Stimulated activated CD4-positive, alpha-beta T cell treated with anti-CD3 and anti-CD28 coated beads, Interleukin-1b, Interleukin-23, amount 100 ng/mL, for 1 hour (primary cell): ENCODE measurements at places on chromosomes 6 and 20.

DNA sequence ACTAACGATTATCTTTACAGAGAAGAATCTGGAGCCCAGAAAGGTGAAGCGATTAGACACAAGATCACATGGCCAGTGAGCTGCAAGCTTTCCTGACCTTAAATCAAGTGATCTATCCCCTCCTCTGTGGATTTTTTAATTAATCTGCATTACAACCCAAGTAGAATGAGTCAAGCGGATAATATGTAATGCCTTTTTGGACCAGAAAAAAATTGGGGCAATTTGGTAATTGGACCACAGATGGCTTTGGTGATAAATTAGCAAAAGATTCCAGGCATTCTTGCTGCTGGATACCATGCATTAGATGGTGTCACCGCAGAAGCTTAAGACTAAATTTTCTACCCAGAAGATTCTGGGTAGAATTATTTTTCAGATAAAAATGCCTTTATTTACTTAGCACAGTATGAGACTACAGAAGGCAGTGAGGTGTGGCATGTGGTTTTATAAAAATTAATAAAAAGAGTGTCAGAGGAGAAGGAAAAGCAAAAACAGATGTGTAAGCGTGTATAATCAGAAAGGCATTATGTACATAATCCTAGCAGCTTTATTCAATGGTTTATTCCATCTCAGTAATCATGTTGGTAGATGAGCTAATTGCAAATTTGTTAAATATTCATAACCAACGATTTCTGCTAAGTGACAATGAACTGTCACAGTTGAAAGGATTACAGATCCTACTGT, 53.9 kb upstream of the PCSK2 start:
- no peak for DNase-seq

GRCh38 chr6:151299011-151299410, 59.2 kb downstream of the AKAP12 start:
- no peak for DNase-seq

GRCh38 chr20:59745201-59745600, 140.9 kb downstream of the PHACTR3 start:
- DNase-seq, result no peak

- no peak for DNase-seq
Measured at GRCh38 chr6:161747506-161747905, 473.6 kb upstream of the AGPAT4 start.

GRCh38 chr6:52312461-52312860, 27.9 kb upstream of the MCM3 start:
- no peak for DNase-seq

DNA sequence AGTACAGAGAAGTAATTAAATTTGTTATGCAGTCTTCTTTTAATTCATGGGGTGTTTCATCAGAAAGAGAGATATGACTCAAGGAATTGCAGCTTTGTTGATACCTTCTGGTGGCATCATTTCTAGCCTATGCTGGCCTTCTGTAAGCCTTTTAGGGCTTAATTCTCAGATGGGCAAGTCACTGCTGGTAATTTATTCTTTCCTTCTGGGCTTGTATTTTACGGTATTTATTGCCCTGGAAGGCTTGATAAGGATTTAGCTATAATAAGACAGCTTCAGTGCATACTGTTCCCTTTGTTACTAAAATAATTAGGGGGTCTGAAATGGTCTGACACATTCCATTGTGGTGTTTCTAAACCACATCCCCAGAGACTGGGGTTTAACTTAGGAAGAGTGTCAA, 57.9 kb upstream of the EMILIN3 start:
- no peak for DNase-seq

GRCh38 chr20:42895020-42895419, 294.7 kb downstream of the PTPRT start:
- DNase-seq, result no peak

GRCh38 chr6:105691971-105692370, 289.1 kb upstream of the PREP start:
- DNase-seq, result no peak
